ENCODE measurements at places on chromosomes 1 and 21. TPM values are rescaled to one million over a fixed set of nuclear protein-coding genes. Genes with fewer than 3 reads are reported as not detected.

- H3K36me3 ChIP-seq, result no peaks in the 10 kb centered on the region
- peak overlapping the region; percentile 88 for H3K27ac ChIP-seq
- DNase-seq, result peak; percentile 80
- peaks cover 24% of the 10 kb centered on the region for H3K4me1 ChIP-seq
Observed at GRCh38 chr21:41170859-41171609, 3.1 kb downstream of the BACE2 start.

- no peaks in the 10 kb centered on the region for H3K36me3 ChIP-seq
- H3K27me3 ChIP-seq, result peaks cover 17% of the 10 kb centered on the region
- H3K27ac ChIP-seq, result no peak overlapping the region
- DNase-seq, result no peak
- peak overlapping the region; percentile 61 for H3K4me3 ChIP-seq
Observed at GRCh38 chr1:7679873-7680206, 91.3 kb upstream of the VAMP3 start.

- no peak for DNase-seq
- no peaks in the 10 kb centered on the region for H3K27me3 ChIP-seq
- no peak overlapping the region for H3K27ac ChIP-seq
- H3K36me3 ChIP-seq, result peaks cover 94% of the 10 kb centered on the region
- no peak overlapping the region for H3K4me3 ChIP-seq
Observed at GRCh38 chr1:39288735-39289465, 84.4 kb downstream of the MACF1 start.

- H3K4me1 ChIP-seq, result peaks cover 25% of the 10 kb centered on the region
- H3K27ac ChIP-seq, result peak overlapping the region; percentile 92
- peak; percentile 86 for DNase-seq
Observed at GRCh38 chr21:43639470-43640353, 19.6 kb downstream of the HSF2BP start.

DNA sequence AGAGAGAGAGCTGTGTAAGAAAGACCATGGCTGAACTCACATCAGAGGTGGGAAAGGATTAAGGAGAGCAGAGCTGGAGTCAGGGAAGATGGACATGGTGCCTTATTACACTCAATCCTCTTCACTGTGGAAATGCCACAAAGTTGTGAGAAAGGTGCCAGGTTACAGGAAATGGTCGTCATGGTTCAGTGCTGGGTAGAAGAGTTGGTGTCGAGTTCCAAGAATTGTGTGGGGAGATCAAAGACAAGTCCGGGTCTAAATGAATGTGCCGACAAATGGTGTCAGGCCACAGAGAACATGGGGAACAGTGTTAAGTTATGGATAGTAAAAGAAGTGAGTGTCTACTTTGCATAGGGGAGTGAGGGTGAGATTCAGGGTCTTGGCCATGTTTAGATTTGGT, 40.9 kb downstream of the LAMC2 start:
- no peak overlapping the region for H3K4me3 ChIP-seq
- H3K27ac ChIP-seq, result peak overlapping the region; percentile 74
- no peaks in the 10 kb centered on the region for H3K27me3 ChIP-seq
- H3K36me3 ChIP-seq, result peaks cover 70% of the 10 kb centered on the region
- no peak for DNase-seq

DNA sequence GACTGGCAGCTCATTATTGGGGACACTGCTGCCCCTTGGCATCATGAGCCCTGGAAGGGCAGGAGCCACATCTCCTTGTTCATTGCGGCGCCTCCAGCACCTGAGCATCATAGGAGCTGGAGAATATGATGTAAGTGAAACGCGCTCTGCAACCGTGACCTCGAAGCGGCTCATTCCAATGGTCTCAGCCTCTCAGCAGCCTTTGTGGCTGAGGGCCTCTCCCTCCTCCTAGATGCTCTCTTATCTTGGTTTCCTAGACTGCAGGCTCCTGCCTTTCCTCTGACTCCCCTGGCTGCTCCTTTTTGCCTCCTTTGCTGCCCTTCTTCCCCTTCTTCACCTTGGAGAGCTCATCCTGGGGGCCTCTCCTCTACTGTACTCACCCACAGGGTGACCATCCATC, 83.6 kb upstream of the CASZ1 start:
- DNase-seq, result no peak
- no peaks in the 10 kb centered on the region for H3K27me3 ChIP-seq
- H3K27ac ChIP-seq, result no peak overlapping the region
- H3K4me1 ChIP-seq, result no peaks in the 10 kb centered on the region
- H3K36me3 ChIP-seq, result no peaks in the 10 kb centered on the region

DNA sequence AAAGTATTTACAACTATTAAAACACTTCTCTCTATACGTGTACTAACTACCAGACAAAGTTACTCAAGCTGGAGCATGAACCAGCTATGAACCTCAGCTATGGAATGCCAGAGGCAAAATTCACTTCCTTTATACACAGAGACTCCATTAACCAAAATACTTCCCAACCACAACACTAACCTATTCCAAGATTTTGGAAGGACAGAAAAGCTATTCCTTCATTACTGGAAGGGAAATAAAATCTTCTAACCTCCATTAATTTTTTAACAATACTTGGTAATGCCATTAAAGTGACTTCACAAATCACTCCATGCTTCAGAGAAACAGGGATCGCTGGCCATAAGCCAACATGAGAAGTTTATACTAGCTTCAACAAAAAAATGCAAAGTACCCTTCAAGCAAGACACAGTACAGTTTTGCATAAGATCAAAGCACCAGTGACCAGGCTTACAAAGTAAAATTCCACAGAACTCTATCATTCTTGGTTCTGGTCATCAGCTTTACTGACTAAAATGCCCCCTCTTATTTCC, 58.0 kb downstream of the PUM1 start:
- H3K4me1 ChIP-seq, result peaks cover 51% of the 10 kb centered on the region
- H3K27ac ChIP-seq, result peak overlapping the region; percentile 65
- peak; percentile 72 for DNase-seq
- no peaks in the 10 kb centered on the region for H3K27me3 ChIP-seq
- H3K36me3 ChIP-seq, result peaks cover 66% of the 10 kb centered on the region

Gene LAMC2
- 751 TPM for total RNA-seq

Gene FMO5
- 0.86 TPM for total RNA-seq

Gene FALEC
- not detected for total RNA-seq

Gene MTMR11
- 23.8 TPM for total RNA-seq
